CD4-positive, alpha-beta T cell (primary cell): ENCODE measurements at places on chromosomes 1 and 21. TPM values are rescaled to one million over a fixed set of nuclear protein-coding genes. Genes with fewer than 3 reads are reported as not detected.

Gene PTGFR
- not detected for total RNA-seq

Gene TGFB2
- 0.11 TPM for total RNA-seq

Gene KCNE1
- total RNA-seq, result not detected

Gene AADACL3
- total RNA-seq, result not detected

Gene PLA2G2C
- total RNA-seq, result not detected

Gene KCNK1
- total RNA-seq, result not detected

Gene AP4B1
- total RNA-seq, result 44.1 TPM

Gene LCE2A
- total RNA-seq, result not detected

Gene DDAH1
- not detected for total RNA-seq

Gene OR2T35
- total RNA-seq, result not detected

Gene NUP210L
- total RNA-seq, result 0.03 TPM

Gene CNTN2
- total RNA-seq, result not detected

Gene LAMB3
- 0.31 TPM for total RNA-seq

Gene LAD1
- not detected for total RNA-seq

Gene NR5A2
- not detected for total RNA-seq

Gene GTF2B
- 82.6 TPM for total RNA-seq

Gene FBXO2
- total RNA-seq, result 3.7 TPM

Gene ABL2
- total RNA-seq, result 15.8 TPM

Gene CFHR3
- not detected for total RNA-seq

Gene RAVER2
- total RNA-seq, result 1.0 TPM

Gene FMO1
- not detected for total RNA-seq

Gene BEST4
- 1.0 TPM for total RNA-seq

Gene GLUL
- total RNA-seq, result 64.0 TPM

Gene RIPK4
- total RNA-seq, result 3.0 TPM

Gene OPRD1
- not detected for total RNA-seq

Gene SV2A
- 2.9 TPM for total RNA-seq

Gene TAS1R2
- not detected for total RNA-seq

Gene FLG2
- not detected for total RNA-seq

Gene MIA3
- 135 TPM for total RNA-seq

Gene HES2
- not detected for total RNA-seq

Gene HES3
- not detected for total RNA-seq

Gene CRYAA
- total RNA-seq, result not detected

Gene ATP1A4
- 0.22 TPM for total RNA-seq

Gene MPZ
- total RNA-seq, result 3.2 TPM

Gene CNKSR1
- 2.3 TPM for total RNA-seq

Gene RNF186
- not detected for total RNA-seq

Gene FCRL1
- 0.60 TPM for total RNA-seq

Gene PRKCZ
- total RNA-seq, result 17.8 TPM

Gene EXO1
- 1.1 TPM for total RNA-seq

Gene PRCC
- total RNA-seq, result 50.0 TPM

Gene AMY2A
- not detected for total RNA-seq

Gene ZNF648
- total RNA-seq, result not detected

Gene KIAA1614
- 0.20 TPM for total RNA-seq

Gene NBPF20
- 3.5 TPM for total RNA-seq

Gene CD52
- total RNA-seq, result 582 TPM
